ENCODE measurements at places on chromosomes 16 and 17.

DNA sequence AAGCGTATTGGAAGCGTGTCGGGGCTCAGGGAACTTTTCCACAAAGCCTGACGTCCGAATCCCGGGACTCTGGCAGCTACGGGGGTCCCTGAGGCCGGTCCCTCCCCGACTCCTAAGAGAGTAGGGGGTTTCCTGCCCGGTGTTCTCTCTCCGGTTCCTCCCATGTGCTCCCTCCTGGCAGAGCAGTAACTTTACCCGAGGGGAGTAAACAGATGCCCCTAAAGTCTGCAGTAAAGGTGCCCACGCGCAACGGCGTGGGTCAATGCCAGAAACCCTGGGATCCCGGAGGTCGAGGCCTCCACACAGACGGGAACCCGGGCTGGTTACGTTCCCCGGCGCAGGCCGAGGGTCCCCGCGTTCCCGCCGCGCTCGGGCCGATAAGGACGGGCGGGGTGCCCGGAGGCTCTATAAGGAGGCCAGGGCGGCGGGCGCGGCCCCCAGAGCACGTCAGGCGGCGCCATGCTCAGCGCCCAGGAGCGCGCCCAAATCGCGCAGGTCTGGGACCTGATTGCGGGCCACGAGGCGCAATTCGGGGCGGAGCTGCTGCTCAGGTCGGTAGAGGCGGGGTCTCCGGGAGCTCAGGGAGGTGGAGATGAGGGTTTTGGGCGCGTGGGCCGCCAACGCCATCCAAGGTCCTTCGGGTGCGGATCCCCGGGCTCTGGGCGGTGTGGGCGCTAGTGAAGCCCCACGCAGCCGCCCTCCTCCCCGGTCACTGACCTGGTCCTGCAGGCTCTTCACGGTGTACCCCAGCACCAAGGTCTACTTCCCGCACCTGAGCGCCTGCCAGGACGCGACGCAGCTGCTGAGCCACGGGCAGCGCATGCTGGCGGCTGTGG, at the start of gene HBM:
Gene HBM, plus strand, starts transcription at position 440 of the 836 bp plus-strand sequence. Its CDS starts 20 bp downstream, at position 460.
- DNase-seq = no peak

GRCh38 chr17:81256616-81257015, 17.5 kb downstream of the NDUFAF8 start:
- no peak for DNase-seq

- DNase-seq = peak; percentile 60
These were observed 114.0 kb downstream of the C16orf95 start for GRCh38 chr16:87203060-87203656.

DNA sequence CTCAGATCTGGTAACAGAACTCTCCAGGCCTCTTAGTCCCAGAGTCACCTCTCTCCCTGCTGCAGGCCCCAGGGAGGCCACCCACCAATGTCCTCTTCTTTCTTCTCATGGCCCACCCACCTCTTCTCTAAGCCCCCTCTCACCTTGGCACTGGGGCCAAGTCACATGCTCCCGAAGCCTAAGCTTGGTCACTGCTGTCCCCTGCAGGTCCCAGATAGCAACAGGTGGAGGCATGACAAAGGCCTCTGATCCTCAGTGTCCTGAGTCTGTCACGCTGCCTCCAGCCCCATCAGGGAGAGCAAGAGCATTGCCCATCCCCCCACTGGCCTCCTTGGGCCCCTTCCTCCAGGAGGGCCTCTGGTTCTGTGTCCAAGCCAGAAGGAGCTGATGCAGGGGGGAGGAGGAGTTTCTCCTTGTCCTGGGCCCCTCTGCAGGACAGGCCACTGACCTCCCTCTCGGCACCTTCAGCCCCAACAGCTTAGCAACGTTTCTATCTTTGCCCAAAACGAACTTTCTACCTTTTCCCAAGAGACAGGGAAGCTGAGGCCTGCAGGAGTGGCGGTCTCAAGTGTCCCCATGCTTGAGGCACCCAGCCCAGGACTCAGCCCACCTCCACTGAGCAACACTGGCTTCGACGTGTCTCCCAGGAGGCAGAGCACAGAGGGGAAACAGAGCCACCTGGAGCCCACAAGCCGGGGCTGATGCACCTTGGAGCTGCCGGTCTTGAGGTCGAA, 8.6 kb downstream of the P2RX1 start:
- no peak for DNase-seq
